ENCODE measurements at places on chromosomes 11 and 22.

DNA sequence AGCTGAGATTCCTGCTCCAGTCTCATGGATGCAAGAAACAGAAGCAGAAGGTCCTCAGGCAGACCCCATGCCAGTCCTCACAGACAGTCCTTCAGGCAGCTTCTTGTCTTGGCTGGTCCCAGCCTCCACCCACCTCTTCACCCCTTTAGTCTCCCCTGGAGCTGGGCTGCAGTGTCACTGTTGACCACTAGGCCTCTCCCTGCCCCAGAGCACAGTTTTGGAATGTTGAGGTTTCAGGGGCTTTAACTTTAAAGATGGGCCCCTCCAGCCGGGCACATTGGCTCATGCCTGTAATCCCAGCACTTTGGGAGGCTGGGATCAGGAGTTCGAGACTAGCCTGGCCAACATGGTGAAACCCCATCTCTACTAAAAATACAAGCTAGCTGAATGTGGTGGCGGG is 39.5 kb upstream of the GCAT start:
- no peak for DNase-seq

GRCh38 chr11:45444796-45445195 is 158.7 kb upstream of the SYT13 start:
- no peak for DNase-seq

GRCh38 chr11:108733479-108734116 is 68.7 kb downstream of the DDX10 start:
- no peak for DNase-seq

DNA sequence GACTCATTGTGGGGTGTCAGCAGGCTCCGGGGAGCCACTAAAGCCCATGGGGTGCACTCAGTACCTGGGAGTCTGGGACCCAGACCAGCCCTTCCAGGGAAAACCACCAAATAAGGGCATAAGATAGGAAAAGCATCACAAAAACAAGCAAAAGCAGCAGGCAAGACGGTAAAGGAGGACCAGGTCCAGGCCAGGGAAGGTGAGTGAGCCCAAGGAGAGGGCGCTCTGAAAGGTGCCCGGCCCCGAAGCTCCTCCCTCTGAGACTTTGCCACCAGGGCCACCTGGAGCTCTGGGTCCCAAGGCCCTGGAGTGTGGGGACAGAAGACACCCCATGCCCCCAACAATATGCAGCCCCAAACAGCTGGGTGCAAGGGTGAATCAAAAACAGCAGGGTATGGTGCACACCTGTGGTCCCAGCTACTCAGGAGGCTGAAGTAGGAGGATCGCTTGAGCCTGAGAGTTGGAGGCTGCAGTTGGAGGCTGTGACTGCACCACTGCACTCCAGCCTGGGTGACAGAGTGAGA is 5.2 kb upstream of the IL17REL start:
- no peak for DNase-seq

- DNase-seq = no peak
Measured at GRCh38 chr11:97786961-97787360, 1233.8 kb upstream of the CNTN5 start.

GRCh38 chr11:131896978-131897615 is 526.7 kb downstream of the NTM start:
- DNase-seq = no peak

DNA sequence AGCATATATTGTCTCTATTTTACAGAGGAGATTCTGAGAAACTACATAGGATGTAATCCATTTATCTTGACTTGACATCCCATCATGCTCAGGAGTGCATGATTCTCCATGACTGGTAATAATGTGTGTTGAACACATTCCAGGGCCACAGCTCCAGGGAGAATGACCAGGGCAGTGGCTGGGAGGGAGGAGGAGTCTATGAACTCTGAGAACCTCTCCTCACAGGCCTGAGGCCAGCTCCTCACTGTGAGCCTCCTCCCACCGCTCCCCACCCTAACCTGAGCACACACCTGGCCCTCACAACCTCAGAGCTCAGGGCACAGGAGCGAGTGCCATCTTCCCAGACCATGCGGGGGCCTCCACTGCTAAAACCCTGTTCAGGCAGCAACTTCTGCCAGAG is 8.0 kb upstream of the ACRV1 start:
- no peak for DNase-seq

- DNase-seq = no peak
Measured at GRCh38 chr11:123628936-123629683, 25.3 kb downstream of the SCN3B start.

DNA sequence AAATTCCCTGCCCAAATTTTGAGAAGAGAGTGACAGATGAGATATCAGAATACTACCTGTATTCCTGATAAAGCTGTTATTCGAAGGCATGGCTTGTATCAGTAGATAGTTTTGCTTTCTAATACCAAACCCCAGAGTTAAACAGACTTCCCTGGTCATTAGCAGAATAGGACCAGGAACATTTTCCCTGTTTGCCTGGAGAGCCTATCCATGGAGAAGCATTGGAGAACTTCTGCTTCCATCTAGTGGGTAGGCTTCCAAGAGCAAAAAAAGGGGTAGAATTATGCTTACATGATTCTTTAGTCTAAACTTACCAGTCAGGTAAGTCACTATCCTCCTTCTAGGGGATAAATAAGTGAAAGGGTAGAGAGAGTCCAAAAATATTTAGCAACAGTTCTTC is 14.2 kb downstream of the PDE3B start:
- no peak for DNase-seq

DNA sequence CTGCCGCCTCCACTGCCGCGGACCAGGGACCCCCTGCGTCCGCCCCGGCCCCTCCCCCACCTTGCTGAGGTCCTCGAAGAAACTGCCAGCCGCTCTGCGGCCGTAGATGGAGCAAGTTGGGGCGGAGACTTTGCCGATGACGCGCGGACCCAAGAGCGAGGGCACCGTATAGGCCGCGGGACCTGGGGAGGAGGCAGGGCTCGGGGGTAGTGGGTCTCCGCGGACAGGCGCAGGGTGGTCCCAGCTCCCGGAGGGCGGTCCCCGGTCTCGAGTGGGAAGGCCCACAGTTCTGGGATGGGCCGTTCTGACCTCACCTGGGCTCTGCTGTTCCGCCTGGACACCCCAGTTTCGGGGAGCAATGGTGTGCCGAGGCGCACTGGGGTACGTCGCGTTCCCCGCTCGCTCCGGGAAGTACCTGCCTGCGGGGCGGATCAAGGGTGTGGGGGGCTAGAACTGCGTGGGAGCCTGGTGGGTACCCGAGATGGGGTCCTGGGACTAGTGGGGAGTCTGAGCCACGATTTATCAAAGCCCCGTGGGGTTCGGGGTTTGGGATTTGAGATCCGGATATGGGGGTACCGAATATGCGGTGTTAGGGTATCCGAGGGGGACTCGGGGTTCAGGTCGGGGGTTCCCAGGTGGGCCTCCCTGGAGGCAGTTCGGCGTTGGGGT is 1.2 kb upstream of the TYMP start:
- DNase-seq = no peak

GRCh38 chr11:109972181-109972715 is 120.9 kb upstream of the ZC3H12C start:
- DNase-seq = no peak

- no peak for DNase-seq
Measured at GRCh38 chr11:123152951-123153350, 42.1 kb downstream of the CLMP start.

DNA sequence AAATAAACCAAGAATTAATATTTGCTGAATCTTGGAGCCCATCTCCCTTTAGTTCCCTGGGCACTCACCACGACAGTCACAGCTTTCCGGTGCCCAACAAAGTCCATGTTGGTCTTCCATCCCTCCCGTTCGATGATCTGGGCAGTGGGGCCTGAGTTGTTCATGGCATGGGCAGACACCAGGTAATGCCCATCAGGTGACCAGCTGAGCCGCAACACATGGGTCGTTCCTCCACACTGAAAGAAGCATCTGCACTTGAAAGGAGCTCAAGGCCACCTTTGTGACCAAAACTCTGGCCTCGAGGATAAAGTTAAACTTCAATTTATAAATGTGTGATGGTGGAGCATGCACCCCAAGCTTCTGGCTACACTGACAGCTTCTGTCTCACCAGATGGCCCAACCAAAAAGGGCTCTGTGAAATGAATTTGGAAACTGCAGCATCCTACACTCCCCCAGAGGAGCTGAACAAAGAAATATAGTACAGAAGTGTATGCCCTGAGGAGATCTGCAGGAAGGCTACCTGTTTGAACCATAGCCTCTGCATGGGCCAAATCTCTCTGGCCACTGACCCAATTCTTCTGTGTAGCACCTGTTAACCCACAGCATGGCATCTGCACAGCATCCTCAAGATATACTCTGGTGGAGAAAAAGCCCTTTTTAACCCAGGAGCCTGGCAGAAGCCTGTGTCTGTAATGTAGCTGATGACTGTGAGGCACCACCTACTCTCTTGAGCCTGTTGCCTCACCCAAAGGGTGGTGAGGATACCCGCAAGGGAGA is 37.1 kb downstream of the HIRA start:
- DNase-seq = no peak
